Epithelial cell of prostate (primary cell): ENCODE measurements at places on chromosomes 12 and 14.

DNA sequence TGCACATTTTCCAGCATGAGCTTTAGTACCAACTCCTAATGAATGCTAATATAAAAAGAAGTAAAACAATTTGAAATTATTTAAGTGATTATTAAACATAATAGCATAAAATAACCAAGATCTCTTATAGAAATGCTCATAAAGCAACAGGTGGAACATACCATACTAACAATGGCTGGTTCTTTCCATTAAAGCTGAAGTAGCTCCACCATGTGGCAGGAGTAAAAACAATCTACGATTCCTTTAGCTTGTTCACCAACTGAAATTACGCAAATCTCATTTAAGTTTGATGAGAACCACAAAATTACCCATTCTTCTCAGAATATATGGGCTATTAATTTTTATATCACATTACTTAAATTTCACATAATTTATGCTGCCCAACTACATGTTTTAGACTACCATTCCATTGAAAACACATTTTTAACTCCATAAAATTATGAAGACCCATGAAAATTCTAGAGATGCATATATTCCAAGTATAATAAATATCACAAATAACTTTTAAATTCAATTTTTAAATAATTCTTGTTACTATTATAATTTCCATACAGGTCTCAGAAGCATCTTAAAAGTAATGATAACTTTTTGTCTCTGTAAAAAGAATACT, 213.6 kb downstream of the DAD1 start:
- DNase-seq: no peak

DNA sequence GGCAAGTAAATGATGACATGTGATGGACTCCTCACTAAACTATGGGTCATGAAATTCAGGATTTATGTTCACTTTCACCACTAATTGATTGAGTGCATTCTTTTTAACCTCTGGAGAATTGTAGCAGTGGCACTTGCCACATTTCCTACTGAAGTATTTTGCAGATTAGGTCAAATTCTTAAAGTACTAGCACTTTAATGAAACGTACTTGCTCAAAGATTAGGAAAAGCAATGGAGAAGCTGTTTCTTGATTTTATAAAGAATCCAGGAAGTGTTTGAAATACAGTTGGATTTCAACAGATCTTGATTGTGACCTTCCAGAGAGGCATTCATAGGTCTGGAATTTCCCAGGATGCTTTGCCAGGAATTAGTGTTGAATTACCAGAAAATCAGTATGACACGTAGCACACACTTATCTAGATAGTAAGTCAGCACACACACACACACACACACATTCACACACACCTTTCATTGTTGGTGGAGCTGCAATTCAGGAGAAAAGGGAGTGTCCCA, 162.6 kb downstream of the MYRFL start:
- DNase-seq: peak; percentile 97

DNA sequence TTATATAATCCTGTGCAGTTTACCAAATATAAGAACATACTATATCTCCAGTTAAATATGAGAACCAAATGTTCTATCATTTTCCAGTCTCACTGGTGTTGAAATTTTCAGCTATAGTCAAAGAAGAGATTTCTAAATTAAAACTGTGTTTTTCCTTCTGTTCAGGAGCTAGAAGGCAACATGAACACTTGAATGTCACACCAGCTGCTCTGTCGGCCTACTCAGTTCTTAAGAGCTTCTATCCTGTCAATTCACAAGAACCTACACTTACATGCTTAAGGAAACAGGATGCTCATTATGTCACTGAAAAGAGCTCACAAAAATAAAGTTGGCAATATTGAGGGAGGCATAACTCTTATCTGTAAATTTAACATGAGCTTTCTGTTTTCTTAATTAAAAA, 43.1 kb downstream of the ATP2B1 start:
- no peak for DNase-seq

- no peak for DNase-seq
Measured at GRCh38 chr12:9615420-9616136, 7.9 kb upstream of the KLRB1 start.

DNA sequence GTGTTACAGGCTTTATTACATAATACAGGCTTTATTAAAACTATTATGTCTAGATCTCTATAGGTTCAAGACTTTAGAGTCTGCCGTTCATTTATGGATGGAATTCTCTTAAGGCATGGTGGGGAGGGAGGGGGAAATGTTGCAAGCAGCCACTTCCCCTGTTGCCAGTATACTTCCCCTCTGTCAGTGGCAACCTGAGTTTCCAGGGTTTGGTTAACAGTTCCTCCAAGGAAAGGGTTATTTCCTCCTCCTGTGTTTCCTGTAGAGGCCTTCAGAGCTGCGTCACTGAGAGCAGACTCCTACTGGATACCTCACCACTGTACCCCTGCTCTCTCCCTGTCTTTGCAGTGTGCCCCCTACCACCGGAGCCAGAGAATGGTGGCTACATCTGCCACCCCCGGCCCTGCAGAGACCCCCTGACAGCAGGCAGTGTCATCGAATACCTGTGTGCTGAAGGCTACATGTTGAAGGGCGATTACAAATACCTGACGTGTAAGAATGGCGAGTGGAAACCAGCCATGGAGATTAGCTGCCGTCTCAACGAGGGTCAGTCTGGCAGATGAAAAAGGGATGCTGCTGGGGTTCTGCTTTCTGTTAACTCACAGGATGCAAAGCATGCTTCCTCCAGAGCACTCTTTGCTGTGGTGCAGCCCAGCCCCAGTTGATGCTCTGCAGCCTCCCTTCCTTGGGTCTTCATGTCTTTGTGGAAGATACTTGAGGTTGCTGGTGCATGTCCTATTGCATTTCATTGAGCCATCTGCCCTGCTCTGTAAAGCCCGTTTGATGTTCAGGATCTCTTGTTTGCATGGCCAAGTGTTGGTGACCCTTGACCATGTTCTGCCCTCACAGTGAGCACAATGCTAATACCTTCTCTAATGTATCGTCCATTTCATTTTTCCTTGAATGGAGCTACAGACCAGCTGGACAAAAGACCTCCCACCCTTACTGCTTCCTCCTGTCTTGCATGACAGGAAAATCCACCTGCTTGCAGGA, 63.6 kb upstream of the SRSF5 start:
- DNase-seq: no peak

- DNase-seq: peak; percentile 14
Measured at GRCh38 chr12:57377103-57377840, 53.6 kb downstream of the R3HDM2 start.
